ENCODE measurements at places on chromosomes 1 and 21.
A peak's percentile ranks its signal among the peaks of the same experiment; 100 is the strongest.

GRCh38 chr1:206798384-206798996 is 26.2 kb upstream of the IL10 start:
- DNase-seq: no peak

- DNase-seq: no peak
Observed at GRCh38 chr1:216914974-216915373, 191.7 kb upstream of the ESRRG start.

DNA sequence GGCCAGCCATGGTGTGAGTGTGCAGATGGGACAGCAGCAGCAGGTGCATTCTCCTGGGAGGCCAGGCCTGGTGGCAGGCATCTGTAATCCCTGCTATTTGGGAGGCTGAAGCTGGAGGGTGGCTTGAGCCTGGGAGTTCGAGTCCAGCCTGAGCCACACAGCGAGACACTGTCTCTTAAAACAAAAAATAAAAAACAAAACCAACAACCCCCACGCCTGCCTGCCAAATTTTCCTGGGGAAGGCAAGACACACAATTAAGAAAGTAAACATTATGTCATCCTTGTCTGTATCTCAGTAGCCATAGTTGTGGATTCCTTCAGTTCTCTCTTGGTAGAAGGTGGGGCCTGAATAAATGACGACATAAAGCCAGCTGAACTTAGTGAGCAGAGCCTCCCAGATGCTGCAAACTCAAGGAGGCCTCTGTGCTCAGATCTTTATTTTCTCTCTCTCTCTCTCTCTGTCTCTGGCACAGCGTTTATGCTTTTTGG is 57.6 kb upstream of the CD34 start:
- no peak for DNase-seq

DNA sequence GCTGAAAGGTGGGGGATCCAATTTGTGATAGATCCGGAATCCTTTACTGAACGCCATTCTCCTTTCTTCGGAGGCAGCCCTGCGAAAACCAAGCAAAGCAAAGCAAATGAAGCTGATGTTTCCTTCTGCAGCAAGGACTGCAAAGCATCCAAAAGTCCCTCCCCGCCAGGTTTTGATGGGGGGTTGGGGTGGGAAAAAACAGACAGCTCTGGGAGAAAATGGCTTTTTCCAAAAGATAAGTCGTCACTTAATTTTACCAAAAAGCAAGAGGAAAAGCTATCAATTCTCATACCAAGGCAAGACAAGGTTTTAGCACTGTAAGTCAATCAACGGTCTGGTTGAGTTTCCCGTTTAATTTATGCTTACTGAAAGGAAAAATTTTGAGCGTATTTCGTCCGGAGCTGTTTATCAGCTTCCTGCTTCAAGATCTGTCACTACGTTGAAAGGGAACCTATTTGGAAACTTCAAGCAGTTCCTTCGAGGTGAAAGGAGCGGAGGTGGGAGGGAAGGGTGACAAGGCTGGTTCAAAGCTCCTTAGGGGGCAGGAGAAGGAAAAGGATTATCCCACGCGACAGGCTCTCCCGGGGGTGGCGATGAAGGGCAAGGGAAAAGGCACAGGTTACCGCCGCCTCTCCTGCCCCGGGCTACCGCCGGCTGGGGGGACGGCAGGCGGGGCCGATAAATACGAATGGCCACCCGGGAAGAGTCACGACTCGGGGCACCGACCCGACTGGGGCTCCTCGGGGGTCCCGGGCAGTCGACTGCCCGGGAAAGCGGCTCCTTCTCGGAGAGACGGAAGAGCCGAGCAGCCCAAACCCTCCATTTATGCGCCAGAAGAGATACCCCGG is 750 bp downstream of the SYNJ1 start:
- DNase-seq: peak; percentile 35

DNA sequence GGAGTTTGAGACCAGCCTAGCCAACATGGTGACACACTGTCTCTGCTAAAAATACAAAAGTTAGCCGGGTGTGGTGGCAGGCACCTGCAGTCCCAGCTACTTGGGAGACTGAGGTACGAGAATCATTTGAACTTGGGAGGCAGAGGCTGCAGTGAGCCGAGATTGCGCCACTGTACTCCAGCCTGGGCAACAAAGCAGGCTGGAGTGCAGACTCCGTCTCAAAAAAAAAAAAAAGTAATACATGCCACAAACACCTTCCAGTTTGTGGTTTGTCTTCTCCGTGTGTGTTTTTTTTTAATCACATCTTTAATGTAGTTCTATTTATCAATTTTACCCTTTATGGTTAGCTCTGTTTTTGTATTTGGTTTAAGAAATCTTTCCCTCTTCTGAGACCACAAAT is 22.3 kb downstream of the POGZ start:
- no peak for DNase-seq

DNA sequence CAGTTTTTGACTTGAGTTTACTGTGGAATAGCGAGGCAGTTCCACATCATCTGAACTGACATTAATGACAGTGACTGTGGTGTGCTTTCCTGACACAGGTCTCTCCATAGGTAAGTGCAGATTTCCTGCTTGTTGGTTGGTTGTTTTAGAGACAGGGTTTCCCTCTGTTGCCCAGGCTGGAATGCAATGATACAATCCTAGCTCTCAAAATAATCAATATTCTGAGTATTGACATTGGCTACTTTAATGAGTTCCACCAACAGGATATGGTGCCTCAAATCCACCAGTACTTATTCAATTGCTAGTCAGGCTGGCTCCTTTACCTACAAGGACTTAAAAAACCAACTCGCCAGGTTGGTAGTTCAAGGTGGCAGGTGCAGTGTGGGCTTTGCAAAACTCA is 63.8 kb downstream of the CLSTN1 start:
- DNase-seq: no peak

- no peak for DNase-seq
Observed at GRCh38 chr1:118987468-118988185, 516 bp downstream of the TBX15 start.

DNA sequence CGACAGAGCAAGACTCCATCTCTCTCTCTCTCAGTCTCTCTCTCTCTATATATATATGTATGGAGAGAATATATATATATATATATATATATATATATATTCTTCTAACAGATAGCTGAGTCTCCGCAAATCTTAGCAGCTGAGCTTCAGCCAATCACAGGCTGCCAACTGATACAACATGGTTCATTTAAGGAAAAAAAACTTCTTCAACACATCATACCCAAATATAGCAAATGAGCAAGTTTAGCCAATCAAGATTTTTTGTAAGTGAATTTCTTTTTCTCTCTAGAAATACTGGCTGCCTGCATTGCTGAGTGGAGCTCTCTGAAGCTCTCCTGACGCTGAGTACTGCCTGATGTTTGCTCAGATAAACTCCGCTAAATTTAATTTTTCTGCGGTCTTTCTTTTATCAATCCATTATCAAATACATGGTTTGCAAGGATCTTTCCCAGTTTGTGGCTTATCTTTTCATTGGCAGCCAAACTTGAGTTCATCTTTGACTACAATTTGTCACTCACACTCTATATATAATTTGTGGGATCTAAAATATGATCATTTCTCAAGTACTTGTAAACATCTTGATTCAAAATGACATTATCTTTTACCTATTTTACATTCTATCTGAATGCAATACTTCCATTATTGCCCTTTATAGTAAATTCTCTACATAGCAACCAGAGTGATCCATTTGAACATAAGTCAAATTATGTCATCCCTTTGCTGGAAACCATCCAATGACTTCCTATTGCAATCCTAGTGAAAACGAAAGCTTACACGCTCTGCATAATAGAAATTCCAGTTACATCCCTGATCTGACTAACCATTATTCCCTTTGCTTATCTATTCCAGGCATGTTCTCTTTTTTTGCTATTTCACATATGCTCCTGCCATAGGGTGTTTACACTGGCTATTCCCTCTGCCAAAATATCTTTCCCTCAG is 2131.7 kb downstream of the MRPL39 start:
- no peak for DNase-seq

DNA sequence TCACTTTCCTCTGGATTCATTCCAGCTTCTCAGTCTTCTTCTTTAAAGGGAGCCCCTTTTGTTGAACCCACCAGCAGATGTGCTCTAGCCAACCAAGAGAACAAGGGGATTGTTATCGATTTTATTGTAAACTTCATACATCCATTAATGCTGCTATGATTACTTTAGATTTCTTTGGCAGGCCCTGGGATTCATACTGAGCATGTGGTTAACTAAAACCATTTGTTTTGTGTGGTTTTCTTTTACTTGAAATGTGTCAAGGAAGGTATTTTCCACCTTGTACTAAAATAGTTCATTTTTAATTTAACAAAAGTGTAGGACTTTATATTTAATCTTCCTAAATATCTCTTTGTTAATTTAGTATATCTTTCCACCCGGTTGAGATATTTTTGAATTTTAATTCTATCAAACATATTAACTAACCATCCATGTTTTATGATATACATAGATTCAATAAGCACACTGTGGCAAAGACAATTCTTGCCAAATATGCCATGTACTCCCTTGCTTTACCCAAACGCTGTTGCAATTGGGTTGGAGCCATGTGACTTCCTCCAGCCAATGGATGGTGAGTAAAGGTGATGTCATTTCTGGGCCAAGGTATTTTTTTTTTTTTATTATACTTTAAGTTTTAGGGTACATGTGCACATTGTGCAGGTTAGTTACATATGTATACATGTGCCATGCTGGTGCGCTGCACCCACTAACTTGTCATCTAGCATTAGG is 74.2 kb upstream of the LRRC8D start:
- no peak for DNase-seq

DNA sequence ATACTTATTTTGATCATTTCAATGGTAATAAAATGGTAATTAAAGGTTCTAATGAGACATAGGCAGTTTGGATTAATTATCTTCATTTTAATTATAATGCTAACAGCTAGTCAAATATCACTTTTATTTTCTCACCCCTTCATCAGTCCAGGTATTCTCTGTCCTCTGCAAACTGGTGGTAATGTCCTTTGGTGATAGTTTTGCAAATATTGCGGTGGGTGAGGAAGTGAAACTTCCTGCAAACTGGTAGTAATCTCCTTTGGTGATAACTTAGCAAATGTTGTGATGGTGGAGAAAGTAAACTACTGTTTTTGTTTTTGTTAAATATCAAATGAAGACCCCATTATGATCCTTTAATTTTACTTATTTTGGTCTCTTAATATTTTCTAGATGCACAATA is 209.0 kb downstream of the AMY1C start:
- no peak for DNase-seq

DNA sequence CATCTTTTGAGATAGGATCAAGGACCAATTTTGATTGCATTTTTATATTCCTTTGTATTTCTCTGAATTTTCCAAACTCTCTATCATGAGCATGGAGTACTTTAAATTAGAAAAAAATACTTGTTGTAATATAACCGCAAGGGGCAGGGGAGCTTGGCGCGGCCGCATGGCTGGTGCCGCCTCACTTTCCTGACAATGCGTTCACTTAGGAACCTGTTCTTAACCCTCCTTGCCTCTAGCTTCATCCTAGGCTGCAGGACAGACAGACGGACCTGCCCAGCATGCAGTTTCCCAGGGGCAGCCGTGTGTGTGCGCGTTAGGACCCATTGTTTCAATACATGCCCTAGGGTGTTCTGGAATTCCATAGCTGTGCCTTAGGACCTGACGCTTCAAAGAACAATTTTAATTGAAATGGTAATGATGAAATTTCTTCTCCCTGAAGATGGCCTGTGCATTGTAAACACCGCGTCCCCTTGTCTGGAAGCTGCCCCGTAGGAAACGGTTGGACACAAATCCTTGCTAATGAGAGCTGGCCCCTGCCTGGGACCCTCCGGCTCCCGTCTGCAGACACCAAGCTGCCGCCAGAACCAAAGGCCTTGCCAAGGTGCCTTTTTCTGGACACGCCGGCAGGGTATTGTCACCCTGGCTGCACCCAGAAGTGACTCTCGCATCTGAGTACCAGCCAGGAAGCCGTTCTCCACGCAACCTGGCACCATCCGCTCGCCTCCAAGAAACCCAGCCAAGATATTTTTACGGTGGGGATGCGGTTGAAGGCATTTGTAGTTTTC is 466.4 kb downstream of the NPHP4 start:
- DNase-seq: no peak

DNA sequence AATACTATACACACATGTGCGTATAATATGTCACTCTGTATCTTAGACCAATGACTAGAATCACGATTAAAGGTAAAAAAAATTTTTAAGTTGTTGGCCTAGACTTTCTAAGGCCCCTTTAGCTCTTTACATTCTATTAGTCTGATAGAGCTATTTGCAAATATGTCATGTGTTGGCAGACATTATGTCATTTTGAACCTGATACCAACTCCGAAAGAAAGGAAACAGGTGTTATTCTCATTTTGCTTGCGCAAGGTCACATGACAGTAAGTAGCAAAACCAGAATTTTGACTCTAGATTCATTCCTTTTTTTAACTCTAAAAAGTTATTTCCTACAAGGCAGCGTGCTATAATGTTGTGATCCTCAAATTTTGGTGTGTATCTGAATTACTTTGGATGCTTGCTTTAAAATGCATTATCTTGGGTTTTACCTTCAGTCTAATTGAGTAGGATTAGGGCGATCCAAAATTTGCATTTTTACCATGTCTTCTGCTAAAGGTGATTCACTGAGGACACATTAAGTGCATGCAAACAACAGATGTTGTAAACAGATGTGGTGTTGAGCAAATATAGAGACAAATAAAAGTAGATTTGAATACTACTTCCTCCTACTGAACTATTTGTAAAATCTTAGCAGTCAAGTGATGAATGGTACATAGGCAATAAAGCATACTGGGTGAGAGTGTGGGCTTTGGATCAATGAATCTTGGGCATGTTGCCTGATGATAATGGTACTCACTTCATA is 63.5 kb upstream of the KIAA1614 start:
- DNase-seq: no peak

GRCh38 chr1:151060657-151061421 is 642 bp downstream of the MLLT11 start:
- no peak for DNase-seq

DNA sequence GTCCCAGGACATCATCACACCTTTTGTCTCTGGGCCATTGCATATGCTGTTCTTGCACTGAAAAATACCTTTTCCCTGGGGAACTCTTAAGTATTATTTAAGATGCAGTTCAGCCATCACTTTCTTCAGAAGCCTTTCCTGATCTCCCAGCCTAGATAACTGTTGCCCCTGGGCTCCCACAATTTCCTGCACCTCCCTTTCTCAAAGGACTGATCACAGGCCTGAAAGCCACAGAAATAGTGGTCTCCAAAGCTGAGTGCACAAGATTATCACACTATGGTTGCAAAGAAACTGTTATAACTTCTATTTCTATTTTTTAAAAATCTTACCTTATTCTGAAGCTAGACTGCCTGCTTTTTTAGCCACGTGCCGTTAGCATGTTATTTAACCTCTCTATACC is 2.8 kb upstream of the ZSCAN20 start:
- DNase-seq: no peak

GRCh38 chr21:26715878-26716506 is 129.2 kb downstream of the ADAMTS1 start:
- no peak for DNase-seq

- no peak for DNase-seq
Observed at GRCh38 chr1:192709544-192709943, 73.6 kb downstream of the RGS13 start.

GRCh38 chr1:214440219-214440965 is 111.0 kb downstream of the PTPN14 start:
- no peak for DNase-seq

- no peak for DNase-seq
Observed at GRCh38 chr1:227748496-227749182, 13.4 kb downstream of the SNAP47 start.

Data from D721Med (cell line).